CD4-positive, alpha-beta T cell treated with Interleukin-15 for 1 hour (primary cell): ENCODE measurements at places on chromosomes 7 and 10.

GRCh38 chr7:134829380-134829986 lies 50.0 kb downstream of the CALD1 start:
- DNase-seq = no peak

- DNase-seq = peak; percentile 90
Observed at GRCh38 chr10:14583252-14583651, 191.4 kb downstream of the FAM107B start.

GRCh38 chr10:12418725-12419261 lies 69.4 kb downstream of the CAMK1D start:
- no peak for DNase-seq

GRCh38 chr10:74104996-74105395 lies 45.6 kb downstream of the AP3M1 start:
- no peak for DNase-seq

DNA sequence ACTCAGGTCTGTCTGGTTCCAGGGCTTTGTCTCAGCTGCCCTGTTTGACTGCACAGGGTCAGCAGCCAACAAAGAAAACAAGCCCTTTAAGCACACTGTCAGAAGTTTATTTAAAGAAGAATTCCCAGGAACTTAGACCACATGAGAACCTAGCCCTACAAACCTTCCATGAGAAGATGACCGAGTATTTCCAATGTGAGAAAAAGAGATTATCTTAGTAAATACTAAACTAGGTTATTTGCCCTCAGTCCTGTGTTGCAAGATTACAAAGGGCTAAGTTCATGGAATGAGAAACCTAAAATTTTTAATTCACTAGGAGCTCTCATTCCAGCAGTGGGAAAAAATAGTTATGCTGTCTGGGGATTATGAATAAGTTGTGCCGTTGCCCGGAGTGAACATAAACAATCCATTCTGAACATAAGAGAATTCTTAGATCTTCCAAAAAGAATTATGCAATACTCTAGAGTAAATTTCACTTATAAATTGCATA lies 46.7 kb downstream of the NOC3L start:
- DNase-seq = no peak

- no peak for DNase-seq
Observed at GRCh38 chr7:141355032-141355431, 196.2 kb upstream of the AGK start.

GRCh38 chr10:70241081-70241480 lies 7.9 kb upstream of the PPA1 start:
- DNase-seq = no peak

GRCh38 chr7:74627661-74628411 lies 29.7 kb upstream of the GTF2I start:
- no peak for DNase-seq

DNA sequence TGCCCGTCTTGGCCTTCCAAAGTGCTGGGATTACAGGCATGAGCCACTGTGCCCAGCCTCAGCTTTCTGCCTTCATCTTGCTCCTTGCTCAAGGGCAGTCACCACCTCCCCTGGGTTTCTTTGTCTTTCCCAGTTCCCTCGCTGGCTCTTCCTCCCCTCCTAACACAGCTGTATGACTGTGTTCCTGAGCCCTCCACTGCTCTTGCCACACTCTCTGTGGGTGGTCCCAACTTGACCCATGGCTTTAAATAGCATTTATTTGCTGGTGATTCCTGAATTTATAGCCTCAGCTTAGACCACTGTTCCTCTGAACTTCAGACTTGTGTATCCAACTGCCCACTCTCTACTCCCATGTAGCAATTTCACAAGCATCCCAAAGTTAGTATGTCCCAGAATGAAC lies 181.3 kb downstream of the BAMBI start:
- no peak for DNase-seq

DNA sequence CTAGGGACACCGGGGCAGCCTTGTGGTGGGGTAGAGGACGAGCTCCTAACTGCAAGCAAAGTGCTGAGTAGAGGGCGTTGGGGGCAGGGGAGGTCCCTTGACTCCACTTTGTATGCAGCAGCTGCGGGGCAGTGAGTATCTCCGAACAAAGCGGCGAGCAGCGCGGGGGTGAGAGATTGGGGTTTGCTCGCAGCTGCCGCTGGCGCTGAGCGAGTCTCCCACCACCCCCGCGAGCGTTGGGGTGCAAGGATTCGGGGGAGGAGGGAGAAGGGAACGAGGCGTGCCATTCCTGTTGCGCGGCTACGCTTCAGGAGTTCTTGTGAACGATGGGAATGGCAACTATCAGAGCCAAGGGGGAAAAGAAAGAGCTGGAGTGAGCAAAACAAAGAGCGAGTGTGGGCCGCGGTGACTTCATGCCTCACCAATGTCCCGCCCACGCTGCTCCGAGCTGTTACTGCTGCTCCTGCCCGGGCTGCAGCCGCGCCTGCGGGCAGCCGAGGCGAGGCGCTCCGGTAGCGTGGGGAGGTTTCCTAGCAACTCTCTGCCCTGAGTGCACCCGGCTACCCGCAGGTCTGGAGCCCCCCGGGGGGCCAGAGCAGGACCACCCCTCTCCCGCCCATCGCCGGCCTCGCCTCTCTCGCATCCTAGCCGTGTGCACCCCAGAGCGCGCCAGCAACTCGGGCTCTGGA lies at the start of gene ITGB8:
Gene ITGB8 (plus strand): TSS at position 662 of the 689 bp plus-strand sequence. CDS start 907 bp downstream, outside the sequence.
- DNase-seq = peak; percentile 30

- no peak for DNase-seq
Observed at GRCh38 chr7:30708412-30708811, 26.2 kb upstream of the CRHR2 start.
